ENCODE measurements at places on chromosomes 1 and 21.

DNA sequence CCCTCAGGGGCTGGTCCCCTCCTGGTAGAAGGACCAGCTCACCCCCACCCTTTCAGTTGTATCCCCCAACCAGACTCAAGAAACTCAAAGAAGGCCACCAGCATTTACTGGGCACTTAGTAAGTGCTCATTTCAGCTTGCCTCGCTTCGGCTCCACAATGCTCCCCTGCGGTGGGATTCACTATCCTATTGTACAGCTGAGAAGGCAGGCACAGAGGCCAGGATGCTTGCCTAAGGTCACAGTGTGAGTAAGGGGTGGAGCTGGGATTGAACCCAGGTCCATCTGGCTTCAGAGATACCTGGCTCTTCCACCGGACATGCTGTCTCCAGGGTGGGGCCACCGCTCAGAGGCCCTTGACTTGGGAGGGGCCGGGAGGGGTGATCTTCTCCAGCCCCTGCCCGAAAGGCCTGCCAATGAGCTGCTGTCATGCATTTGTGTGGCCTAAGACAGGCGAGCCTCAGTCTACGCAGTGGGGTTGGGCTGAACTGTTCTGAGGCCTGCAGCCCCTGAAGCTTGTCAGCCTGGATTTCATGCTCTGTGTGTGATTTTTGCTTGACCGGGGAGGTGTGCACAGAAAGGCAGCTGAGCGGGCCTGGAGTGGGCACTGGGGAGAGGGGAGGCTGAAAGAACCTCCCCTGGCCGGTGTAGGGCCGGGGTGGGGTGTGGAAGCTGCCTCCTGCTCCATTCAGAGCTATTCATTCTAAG lies 48.1 kb downstream of the DMRTB1 start:
- H3K36me3 ChIP-seq, result no peaks in the 10 kb centered on the region
- H3K4me3 ChIP-seq, result no peak overlapping the region
- no peak overlapping the region for H3K27ac ChIP-seq
- no peak for DNase-seq
- H3K4me1 ChIP-seq, result no peaks in the 10 kb centered on the region

DNA sequence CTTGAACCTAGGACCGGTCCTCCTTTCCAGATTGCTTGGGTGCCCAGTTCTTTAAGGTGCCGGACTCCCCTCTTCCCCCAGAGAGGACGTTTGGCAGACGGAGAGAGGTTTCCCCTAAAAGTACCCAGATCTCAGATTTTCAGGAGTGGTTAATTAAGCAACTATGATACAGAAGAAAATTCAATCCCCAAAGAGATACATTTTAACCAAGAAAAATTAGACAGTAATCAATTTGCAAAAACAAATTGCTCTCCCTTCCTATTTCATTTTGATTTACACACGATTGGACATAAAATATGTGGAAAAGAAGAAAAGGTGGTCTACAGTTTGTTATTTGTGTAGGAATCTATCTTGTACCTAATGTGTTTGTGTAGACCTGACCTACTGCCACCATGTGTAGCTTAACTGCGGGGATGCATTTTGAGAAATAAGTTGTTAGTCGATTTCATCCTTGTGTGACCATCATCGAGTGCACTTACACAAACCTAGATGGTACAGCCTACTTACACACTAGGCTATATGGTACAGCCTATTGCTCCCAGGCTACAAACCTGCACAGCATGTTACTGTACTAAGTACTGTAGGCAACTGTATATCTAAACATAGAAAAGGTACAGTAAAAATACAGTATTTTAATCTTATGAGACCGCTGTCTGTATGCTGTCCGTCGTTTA lies 755 bp downstream of the RPAP2 start:
- peaks cover 21% of the 10 kb centered on the region for H3K36me3 ChIP-seq
- peak overlapping the region; percentile 95 for H3K27ac ChIP-seq
- H3K4me1 ChIP-seq, result peaks cover 31% of the 10 kb centered on the region
- no peaks in the 10 kb centered on the region for H3K27me3 ChIP-seq
- peak overlapping the region; percentile 91 for H3K4me3 ChIP-seq
- DNase-seq, result no peak

DNA sequence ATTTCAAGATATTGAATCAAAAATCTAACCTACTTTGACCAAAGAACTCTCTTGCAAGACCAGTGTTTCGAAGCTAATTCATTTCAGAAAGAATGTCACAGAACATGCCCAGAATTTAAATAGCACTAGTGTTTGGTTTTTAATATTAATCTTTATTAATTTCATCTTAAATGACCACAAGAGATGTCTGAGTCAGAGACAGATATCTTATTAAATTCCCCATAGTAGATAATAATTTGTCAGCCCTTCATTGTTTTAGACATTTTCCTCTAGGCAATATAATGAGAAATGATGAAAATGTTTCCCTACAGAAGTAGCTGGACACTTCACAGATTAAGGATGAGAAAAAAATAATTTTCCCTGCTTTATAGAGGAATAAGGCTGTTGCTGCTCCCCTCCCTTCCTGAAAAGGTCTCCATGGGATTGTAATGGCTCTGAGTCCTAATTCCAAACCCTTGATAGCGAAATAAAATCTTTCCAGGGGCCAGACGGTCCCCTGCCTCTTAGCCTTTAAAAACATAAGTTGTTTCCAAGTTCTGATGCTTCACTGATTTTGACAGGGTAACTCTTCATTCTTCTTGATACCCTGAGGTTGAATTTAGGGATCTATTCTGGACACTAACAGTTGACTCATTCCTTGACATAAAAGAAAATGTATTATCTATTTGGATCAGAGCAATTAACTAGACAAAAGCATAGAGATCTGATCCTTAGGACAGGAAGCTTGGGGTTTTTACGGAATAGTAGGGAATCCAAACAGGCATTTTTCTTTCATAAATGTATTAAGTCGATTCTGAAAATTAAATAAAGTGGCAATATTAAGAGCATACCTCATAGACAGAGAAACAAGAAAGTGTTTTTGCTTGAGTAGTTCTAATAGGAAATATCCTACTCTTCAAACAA lies 820.8 kb downstream of the BRINP3 start:
- no peaks in the 10 kb centered on the region for H3K4me1 ChIP-seq
- no peaks in the 10 kb centered on the region for H3K27me3 ChIP-seq
- H3K36me3 ChIP-seq, result no peaks in the 10 kb centered on the region
- no peak overlapping the region for H3K4me3 ChIP-seq
- H3K27ac ChIP-seq, result no peak overlapping the region

- peaks cover 10% of the 10 kb centered on the region for H3K36me3 ChIP-seq
- peak; percentile 54 for DNase-seq
- H3K4me3 ChIP-seq, result peak within 1 kb of the TSS; percentile 68
- peaks cover 52% of the 10 kb centered on the region for H3K4me1 ChIP-seq
- H3K27me3 ChIP-seq, result no peaks in the 10 kb centered on the region
Measured at GRCh38 chr1:160739098-160739511, at the start of gene SLAMF7. TSS of gene SLAMF7 (plus strand) at chr1:160739247. CDS start at chr1:160739302, 55 bp downstream.

DNA sequence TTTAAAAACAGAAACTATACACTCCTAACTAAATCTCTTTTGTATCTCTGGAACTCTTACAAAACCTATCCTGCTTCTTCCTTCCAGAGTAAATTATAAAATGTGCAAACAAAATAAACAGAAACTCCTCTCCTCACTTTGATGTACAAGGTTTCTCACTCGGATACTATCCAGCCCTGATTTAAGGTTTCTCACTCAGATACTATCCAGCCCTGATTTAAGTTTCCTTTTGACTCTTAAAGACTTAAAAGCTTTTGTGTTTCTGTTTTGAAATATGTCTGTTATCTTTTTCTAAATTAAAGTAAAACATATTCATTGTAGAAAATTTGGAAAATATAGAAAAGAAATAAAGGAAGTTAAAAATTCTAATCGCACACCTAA lies 132.5 kb downstream of the CRB1 start:
- H3K4me1 ChIP-seq, result peaks cover 2% of the 10 kb centered on the region
- DNase-seq, result no peak
- peaks cover 4% of the 10 kb centered on the region for H3K27me3 ChIP-seq
- no peak overlapping the region for H3K27ac ChIP-seq
- H3K4me3 ChIP-seq, result no peak overlapping the region
